GM12865 (cell line): ENCODE measurements at places on chromosomes 3 and 15.
A peak's percentile ranks its signal among the peaks of the same experiment; 100 is the strongest.

- no peak for DNase-seq
Observed at GRCh38 chr15:57288926-57289580, 87.3 kb upstream of the CGNL1 start.

- DNase-seq, result no peak
Observed at GRCh38 chr3:153528473-153528872, 366.4 kb downstream of the RAP2B start.

DNA sequence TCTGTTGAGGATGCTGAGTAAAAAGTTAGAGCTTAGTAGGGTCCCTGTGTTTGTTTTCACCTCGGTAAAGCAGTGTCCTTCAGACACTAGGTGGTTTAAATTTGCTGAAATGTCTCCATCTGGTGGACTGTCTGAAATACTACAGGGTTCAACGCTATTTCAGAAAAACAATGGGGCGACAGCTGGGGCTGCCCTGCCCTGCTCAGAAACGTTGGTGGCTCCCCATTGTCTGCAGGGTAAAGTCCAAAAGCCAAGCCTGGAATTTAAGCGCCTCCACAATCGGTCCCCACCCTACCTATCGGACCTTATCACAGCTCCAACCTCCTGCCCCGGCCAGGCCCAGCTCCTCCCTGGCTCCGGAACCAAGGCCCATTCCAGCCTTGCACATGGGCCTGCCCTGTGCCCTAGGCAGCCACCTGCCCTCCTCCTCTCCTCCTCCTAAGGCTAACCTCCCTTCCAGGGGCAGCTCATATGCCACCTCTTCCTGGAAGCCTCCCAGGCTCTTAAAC lies 4.3 kb upstream of the TSEN2 start:
- peak; percentile 62 for DNase-seq

GRCh38 chr3:29212789-29213433 lies 68.0 kb upstream of the RBMS3 start:
- no peak for DNase-seq

- DNase-seq, result peak; percentile 65
Observed at GRCh38 chr3:101809178-101810021, 30.4 kb downstream of the NXPE3 start.

GRCh38 chr3:137047240-137047639 lies 89.5 kb downstream of the IL20RB start:
- no peak for DNase-seq

DNA sequence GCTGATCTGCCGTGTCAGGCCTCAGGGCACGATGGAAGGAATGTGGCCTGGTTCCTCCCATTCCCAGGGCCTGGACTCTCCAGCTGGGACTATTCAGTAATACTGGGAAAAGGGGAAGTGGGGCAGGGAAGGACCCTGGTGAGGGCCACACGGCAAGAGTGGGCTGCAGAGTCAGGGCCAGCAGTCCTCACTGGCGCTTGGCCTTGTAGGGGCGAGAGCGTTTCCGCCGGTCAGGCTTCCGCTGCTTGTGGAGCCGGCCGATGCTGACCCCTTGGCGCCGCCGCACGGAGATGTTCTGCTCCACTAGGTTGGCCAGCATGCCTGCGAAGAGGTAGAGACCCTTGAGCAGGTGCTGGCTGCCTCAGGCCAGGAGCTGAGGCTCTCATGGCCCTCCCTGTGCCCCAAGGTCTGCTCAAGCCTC lies 42.8 kb downstream of the SEMA3G start:
- no peak for DNase-seq

DNA sequence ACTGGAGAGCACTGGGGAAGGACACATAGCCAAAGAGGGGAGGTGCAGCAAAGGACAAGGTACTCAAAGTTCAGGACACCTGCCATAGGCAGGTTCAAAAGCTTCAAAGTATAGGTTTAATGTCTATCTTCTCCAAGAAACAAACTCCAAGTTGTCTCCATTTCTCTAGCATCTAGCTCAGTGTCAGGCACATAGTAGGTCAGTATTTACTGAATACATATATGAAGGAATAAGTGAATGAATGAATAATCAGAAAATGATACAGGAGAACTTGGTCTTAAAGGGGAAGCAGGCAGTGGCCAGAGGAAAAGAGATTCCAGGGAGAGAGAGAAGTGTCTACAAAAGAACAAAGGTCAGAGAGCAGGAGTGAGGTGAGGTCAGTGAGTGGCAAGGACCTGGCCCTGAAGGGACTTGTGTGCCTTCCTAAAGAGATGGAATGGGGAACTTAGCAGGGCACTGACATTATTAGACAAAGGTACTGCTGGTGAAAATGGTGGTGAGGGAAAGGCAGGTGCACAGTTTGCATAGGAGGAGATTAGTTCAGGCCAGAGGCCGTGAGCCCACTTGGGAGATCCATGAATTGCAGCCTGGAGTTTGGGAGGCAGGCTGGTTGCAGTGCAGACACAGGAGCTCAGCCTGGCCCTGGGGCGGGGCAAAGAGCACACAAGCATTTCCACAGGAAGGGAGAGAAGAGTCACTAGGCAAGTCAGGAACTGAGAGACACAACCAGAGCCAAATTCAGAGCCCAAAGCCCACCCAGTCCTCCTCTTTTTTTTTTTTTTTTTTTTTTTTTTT lies 21.4 kb downstream of the TBC1D2B start:
- DNase-seq, result no peak
